Peyer's patch (tissue), 4 donors: ENCODE measurements at places on chromosomes 4 and X. TPM values are rescaled to one million over a fixed set of nuclear protein-coding genes. Genes with fewer than 3 reads are reported as not detected.

- no peak for DNase-seq
Measured at GRCh38 chr4:167424341-167425256, 190.3 kb upstream of the SPOCK3 start.

Gene LUZP4
- not detected for total RNA-seq

Gene EGF
- 0.80 TPM for total RNA-seq

Gene SULT1E1
- total RNA-seq, result 8.3 TPM

- DNase-seq, result no peak
Measured at GRCh38 chr4:81260443-81261101, 45.5 kb upstream of the PRKG2 start.

Gene OR13H1
- total RNA-seq, result not detected

GRCh38 chrX:77342004-77342403 is 105.2 kb upstream of the FGF16 start:
- no peak for DNase-seq

Gene PIR
- total RNA-seq, result 23.1 TPM

- no peak for DNase-seq
Measured at GRCh38 chrX:111597967-111598366, 83.0 kb upstream of the ALG13 start.

DNA sequence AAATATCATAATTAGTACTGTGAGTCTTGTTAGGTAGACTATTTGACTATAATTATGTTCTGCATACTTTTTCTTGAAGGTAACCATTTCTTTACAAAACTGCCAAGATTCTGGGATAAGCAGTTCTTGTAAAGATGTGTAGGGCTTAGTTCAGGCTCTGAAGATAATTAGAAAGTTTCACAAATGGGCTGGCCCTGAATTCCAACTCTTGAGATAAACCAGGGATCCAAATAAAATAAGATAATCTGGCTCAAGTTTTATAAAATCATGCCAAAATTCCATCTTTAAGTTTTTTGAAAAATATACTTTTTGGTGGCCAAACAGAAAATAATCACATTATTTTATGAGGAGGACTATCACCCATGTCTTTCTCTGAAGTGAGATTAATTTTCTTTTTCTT is 35.5 kb upstream of the GLRB start:
- no peak for DNase-seq

- no peak for DNase-seq
Measured at GRCh38 chr4:54986095-54986846, 139.1 kb downstream of the KDR start.

DNA sequence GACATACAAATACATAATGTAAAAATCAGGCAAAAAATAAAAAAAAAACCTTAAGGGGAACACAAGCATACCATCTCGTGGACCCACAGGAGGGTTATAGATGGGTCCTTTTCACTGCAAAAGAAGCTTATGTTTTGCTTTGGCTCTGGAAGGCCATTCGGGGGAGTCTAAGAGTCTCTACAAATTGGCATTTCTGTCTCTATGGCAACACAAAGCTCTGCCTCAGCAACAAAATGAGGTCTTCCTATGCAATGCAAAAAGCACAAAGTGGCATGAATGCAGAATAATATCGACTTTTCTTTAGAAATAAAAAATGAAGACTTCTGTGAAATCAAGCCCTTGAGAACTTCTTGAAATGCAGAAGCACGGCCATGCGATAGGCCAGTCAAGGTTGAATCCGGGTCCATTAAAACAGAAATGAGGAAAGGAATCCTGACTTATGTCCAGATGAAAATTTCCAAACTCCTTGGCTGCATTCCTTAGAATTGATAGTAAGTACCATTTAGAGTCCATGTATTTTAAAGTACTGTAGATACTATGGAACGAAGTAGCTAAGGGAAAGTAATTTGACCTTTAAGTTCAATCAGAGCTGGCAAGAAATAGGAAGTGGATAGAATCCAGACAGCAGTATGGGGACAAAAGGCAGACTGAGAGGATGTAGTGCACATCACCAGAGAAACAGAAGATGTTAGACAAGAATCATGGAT is 63.7 kb upstream of the PDLIM3 start:
- no peak for DNase-seq

DNA sequence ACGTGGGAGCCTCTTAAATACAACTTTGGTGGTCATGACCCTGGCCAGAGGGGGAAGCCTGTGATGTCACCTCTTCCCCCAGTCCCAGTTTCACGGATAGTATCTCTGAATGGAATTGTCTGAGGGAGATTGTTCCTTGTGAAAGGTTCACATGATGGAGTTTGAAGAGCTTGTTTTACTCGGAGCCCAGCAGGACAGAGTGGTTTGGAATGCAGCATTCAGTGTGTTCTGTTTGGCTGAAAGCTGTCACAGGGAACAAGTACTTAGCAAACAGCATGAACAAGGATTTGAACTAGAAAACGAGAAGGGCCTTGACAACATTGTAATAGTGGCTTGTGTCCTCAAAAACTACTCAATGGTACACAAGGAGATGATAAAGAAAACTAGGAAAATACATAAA is 133.9 kb upstream of the CXorf66 start:
- no peak for DNase-seq

Gene HSD17B13
- not detected for total RNA-seq

DNA sequence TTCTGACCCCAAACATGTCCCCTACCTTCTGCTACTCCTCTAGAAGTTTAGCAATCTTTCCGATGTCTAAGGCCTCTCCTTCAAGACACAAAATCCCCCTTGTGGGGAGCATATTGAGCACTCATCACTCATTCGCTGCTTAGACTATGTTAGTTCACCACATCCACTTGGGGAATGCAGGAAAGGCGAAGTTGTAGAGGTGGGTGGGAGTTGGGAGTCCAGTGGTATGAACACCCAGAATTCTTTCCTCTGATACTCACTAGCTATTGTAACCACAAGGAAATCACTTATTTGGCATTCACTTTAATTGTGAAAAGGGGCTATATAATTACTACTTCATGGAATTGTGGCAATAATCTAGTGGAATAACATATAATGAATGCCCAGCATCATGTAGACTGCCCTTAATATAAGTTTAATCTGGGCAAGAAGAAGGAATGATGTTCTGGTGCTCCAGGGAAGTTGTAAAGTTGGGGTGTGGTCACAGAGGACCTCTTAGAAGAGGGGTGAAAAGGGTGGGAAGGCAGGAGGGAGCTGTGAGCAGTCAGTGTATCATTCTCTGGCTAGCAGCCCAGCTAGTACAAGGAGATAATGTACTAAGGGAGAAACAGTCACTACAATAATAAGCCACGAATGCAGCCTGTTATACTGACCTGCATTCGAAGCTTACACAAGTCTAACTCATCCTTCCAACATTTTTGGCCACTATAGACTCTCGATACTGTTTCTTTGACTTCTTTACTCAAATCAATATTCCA is 468.2 kb upstream of the DIPK2B start:
- DNase-seq, result no peak

Gene PAGE5
- not detected for total RNA-seq

Gene MYOZ2
- not detected for total RNA-seq

Gene DDX53
- total RNA-seq, result not detected

Gene GC
- not detected for total RNA-seq

DNA sequence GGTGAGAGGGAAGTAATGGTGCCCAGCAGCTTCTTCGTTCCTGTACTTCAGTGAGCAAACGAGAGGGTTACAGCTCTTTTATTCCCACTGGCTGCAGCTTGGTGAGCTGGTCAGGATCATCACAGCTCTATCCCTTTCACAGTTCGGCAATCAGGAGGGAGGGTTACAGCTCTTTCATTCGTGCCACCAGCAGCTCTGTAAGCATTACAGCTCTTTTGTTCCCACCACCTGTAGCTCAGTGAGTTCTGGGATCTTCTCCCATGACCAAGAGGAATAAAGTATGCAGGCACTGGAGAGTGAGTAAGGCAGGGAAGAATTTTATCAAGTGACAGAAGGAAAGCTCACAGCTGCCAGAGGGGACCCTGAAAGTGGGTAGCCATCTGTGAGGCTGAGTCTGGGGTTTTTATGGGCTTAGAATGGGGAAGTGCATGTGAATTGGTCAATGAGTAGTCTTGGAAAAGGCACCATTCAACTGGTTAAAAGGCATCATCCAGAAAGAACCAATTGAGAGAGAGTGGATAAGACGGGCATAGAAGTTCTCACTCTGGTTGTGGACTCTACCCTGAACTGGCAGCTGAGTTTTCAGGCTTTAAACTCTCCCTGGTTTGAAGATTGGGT is 123.7 kb downstream of the COX18 start:
- DNase-seq, result no peak

Gene NRK
- total RNA-seq, result not detected

- no peak for DNase-seq
Measured at GRCh38 chr4:139908636-139909437, 243.2 kb downstream of the MGST2 start.

GRCh38 chr4:124903995-124904722 is 191.6 kb upstream of the ANKRD50 start:
- no peak for DNase-seq

Gene F8
- 1.5 TPM for total RNA-seq

Gene FHDC1
- 27.2 TPM for total RNA-seq

- no peak for DNase-seq
Measured at GRCh38 chr4:143089291-143089690, 95.4 kb upstream of the USP38 start.

DNA sequence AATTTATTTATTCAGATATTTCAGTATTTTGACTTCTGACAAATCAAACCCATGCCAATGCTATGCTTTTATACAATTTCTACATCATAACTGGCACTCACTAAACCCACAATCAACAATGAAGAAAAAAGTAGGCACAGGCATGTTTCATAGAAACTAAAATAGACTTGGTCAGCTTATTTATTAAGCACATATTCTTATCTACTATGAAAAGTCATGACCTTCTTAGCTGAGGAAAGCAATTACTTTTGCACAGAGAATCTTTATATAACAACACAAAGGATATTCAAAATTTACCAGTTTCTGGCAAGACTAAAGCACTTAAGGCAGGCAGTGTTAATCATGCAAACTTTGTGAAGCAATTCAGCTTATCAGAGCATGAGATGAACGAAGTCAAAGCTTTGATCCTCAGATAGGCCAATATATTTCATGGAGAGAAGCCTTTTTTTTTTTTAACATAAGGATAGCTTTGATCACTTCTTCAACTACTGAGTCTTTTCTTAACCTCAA is 490.6 kb downstream of the INPP4B start:
- DNase-seq, result no peak

GRCh38 chr4:136637071-136637777 is 895.1 kb downstream of the PCDH18 start:
- no peak for DNase-seq

DNA sequence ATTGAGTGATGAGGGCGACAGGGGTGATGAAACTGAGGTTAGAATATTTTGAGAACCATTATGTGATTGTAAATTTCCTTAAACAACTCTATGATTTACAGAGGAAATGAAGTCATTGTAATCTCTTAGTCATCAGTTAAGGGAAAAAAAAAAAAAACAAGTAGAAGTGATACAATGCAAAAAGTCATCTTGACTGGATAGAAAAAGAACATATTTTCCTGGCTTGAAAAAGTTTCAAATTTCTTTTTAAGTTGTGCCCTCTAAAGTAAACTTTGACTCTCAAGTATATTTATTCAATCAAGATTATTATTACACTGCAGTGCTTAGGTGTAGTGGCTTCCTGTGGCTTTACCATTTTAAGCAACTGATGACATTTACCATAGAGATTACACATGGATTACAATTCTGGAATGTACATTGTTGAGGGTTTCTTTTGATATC is 40.6 kb downstream of the GABRB1 start:
- DNase-seq, result no peak

- DNase-seq, result no peak
Measured at GRCh38 chrX:29662759-29663503, 552.4 kb upstream of the MAGEB2 start.

Gene ARX
- total RNA-seq, result not detected

Gene CNKSR2
- 5.0 TPM for total RNA-seq

Gene FAM9B
- total RNA-seq, result not detected

DNA sequence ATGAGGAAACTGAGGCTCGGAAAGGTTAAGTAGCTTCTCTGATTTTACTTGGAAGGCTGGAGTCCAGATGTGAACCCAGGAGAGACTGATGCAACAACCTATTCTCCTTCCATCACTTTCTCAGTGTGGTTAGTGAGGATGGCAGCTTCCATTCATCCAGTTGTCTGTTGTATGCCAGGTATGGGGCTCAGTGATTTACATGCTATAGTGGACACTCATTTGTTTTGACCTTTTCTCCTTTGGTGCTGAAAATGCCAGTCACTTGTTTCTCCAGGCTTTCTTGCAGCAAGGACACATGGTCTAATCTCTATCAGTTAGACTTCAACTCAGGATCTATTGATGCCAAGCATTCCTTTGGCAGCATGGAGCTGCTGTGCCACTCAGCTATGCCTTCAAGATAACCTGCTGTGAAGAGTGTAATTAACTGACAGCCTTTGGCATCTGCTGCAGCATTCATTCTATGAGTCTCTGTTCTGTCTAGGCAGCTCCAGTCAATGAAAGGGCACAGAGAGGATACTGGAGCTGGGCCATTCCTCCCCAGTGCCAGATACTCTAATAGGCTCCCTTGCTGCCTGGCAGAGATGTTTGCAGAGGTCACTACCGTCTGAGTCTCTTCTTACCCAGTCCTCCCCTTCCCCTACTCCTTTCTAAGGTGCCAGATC is 11.0 kb upstream of the CWH43 start:
- no peak for DNase-seq

DNA sequence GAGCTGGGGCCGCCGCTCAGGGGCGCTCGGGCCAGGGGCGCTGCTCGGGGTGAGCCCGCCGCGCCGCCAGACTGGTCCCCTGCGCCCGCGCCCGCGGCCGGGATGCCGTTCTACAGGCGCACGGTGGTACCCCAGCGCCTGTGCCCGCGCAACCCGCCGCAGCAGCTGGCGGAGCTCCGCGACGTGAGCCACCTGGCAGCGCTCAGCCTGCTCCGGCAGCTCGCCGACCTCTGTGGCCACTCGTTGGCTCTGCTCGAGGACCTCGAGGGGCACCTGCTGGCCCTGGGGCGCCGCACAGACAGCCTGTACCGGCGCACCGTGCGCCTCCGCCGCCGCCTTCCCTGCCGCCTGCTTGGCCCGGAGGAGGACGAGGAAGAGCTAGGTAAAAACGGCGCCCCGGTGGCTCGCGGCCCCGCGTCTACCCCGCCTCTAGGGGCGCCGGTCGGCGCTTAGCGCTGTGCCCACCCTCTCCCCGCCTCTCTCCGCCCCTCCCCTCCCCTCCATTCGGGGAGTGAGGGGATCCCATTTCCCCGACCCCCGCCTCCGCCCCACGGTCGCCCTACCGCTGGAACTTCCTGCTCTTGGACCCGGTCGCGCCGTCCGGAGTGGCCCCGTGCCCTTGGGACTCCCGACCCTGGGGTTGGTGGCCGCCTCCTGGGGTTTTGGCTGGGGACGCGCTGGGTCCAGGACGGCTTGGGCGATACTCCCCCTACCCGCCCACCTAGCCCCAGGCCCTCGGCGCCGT is 513 bp downstream of the NHSL2 start:
- DNase-seq, result no peak

DNA sequence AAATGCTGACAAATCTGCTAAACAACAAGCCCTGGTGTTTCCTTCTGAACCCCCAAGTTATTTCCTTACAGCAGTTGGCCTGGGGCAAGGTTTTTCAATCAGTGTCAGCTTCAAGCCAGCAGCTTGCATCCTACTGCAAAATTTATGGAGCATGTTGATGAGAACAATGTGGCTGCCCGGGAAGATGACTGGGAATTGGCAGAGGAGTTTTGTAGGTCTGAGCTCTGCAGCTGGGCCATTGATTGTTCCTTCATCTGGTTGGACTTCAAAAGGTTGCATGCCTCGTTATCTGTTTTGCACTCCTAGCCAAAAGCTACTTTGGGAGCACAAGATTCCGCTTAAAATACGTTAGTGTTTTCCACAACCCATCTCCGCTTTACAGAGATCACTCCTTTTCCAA is 1030.3 kb upstream of the LCORL start:
- DNase-seq, result no peak

GRCh38 chrX:65601530-65602220 is 65.8 kb upstream of the MSN start:
- no peak for DNase-seq
